ENCODE measurements at places on chromosomes 1 and 21. TPM values are rescaled to one million over a fixed set of nuclear protein-coding genes. Genes with fewer than 3 reads are reported as not detected.

SPRR1B gene
- total RNA-seq: not detected

GNG12 gene
- total RNA-seq: 0.05 TPM

CD1D gene
- not detected for total RNA-seq

LYPD8 gene
- total RNA-seq: not detected

- no peaks in the 10 kb centered on the region for H3K36me3 ChIP-seq
- no peaks in the 10 kb centered on the region for H3K4me1 ChIP-seq
- no peak overlapping the region for H3K27ac ChIP-seq
- DNase-seq: no peak
- H3K4me3 ChIP-seq: no peak overlapping the region
Measured at GRCh38 chr21:24948186-24948585, 659.1 kb downstream of the MRPL39 start.

DNA sequence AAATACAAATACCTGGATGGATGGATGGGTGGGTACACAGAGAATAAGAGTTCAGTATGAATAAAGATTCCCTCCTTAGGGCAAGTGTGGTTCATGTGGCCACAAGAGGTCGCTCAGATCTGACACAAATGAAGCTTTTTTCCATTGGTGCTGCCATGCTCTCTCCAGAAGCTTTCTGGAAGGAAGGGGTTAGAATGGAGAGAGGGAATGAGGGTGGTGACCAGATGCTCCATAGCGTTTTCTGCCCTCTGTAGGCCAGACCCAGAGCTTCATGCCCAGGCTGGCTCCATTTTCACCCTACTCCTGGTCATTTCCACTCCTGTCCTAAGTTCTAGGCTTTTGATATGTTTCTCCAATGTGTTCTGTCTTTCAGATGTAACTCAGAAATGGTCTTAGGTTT is 3.3 kb upstream of the FCRL6 start:
- DNase-seq: peak; percentile 52
- H3K27ac ChIP-seq: no peak overlapping the region
- peaks cover 41% of the 10 kb centered on the region for H3K27me3 ChIP-seq

DNA sequence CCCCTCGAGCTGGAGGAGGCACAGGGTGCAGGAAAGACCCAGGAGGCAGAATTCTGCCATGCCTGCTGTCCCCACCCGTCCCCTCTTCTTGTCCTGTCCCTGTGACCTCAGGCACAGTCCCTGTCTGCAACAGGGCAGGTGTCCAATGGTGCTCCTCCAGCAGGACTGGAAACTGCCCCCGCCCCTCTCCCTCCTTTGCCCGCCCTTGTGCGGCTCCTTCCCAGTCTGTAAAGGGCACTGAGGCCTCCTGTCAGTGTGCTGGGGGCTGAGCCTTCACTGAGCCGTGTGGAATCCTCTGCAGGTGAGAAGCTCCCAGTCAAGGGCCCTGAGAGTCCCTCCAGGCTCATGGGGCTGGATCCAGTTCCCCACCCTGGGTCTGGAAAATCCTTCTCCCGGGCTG is 28.9 kb downstream of the PRDM16 start:
- H3K4me1 ChIP-seq: no peaks in the 10 kb centered on the region
- no peak for DNase-seq
- no peaks in the 10 kb centered on the region for H3K27me3 ChIP-seq
- H3K27ac ChIP-seq: no peak overlapping the region
- H3K4me3 ChIP-seq: no peak overlapping the region
- H3K36me3 ChIP-seq: no peaks in the 10 kb centered on the region

- H3K27me3 ChIP-seq: peaks cover 5% of the 10 kb centered on the region
- H3K4me1 ChIP-seq: peaks cover 7% of the 10 kb centered on the region
- H3K4me3 ChIP-seq: no peak overlapping the region
- DNase-seq: no peak
- H3K36me3 ChIP-seq: no peaks in the 10 kb centered on the region
- no peak overlapping the region for H3K27ac ChIP-seq
Measured at GRCh38 chr21:39119891-39120290, 63.4 kb downstream of the PSMG1 start.

GRCh38 chr1:8318436-8318835 is 522 bp downstream of the SLC45A1 start:
- no peaks in the 10 kb centered on the region for H3K36me3 ChIP-seq
- peaks cover 21% of the 10 kb centered on the region for H3K4me1 ChIP-seq
- peak overlapping the region; percentile 44 for H3K4me3 ChIP-seq
- H3K27ac ChIP-seq: no peak overlapping the region
- no peak for DNase-seq
